ENCODE measurements at places on chromosomes 6 and 20.

DNA sequence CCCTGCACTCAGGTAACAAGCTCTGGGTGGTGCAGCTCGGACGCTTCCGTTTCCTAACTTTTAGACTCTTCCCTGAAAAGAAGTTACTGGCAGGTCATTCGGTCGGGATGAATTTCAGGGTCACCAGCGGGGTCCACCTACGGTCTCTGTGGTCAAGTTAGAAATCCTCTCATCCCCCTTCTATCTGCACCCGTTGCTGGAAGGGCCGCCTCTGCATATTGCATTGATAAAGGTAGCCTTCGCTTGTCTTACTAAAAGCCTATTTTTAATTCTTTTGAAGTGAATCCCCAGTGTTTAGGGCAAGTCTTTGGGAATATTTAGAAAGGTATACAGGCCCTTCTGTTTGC, 47.3 kb downstream of the LRRN4 start:
- no peak for DNase-seq

- no peak for DNase-seq
Observed at GRCh38 chr6:111793711-111794111, 79.5 kb downstream of the FYN start.

GRCh38 chr6:126701676-126702560, 362.0 kb downstream of the CENPW start:
- no peak for DNase-seq

GRCh38 chr6:131250122-131250521, 114.9 kb downstream of the AKAP7 start:
- no peak for DNase-seq

GRCh38 chr20:60653111-60653845, 598.8 kb upstream of the CDH4 start:
- DNase-seq: no peak

DNA sequence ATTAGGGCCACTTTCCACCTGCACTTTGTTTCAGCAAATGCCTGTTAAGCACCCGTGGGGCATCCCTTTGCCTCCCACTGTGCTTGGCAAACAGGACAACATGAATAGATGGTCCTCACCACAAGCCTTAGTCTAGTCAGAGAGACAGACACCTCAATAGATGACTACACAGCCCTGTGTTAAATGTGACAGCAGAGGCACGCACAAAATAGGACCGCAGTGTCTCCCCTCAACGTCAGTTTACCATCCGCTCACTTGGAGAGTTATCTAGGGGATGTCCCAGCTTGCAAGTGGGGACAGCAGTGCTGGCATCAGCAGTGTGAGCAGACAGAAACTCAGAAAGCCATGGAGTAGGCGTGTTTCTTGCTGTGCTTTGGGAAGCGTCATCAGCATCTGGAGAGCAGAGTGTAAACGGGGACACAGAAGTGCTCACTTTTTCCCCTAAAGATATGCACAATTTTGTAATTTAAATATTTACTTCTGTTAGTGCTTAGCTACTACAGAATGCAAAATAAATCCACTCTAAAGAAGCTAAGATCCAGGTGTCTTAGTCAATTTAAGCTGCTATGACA, 66.0 kb upstream of the TXNDC5 start:
- no peak for DNase-seq

DNA sequence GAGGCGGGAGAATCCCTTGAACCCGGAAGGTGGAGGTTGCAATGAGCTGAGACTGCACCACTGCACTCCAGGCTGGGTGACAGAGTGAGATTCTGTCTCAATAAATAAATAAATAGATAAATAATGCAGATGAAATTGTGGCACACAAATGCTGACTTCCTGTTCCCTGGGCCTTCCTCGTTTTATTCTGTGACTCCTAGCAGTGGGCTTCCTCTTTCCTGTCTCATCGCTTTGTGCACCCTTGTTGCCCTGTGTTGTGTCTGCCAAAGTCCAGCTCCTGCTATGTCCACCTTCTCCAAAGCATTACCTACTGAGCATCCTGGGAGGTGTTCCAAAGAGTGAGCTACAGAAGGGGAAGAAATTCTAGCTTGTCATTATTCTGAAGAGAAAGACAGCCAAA, 100.2 kb upstream of the TIAM2 start:
- no peak for DNase-seq

DNA sequence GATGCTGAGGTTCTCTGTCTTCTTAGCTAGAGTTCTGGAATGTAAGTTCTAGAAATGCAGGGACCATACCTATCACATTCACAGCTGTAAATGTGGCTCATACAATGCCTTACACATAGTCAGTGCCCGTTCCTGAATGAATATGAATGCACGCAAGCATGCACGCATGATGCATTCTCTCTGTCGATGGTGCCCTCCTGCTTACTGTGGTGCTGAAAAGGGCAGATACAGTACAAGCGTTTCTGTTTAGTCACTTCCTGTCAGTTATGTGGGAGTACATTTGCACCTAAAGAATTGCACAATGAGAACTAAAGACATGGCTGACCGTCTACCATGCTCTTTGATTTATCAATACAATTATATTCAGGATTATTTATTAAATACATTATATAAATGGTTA, 152.2 kb upstream of the SOX4 start:
- DNase-seq: no peak

DNA sequence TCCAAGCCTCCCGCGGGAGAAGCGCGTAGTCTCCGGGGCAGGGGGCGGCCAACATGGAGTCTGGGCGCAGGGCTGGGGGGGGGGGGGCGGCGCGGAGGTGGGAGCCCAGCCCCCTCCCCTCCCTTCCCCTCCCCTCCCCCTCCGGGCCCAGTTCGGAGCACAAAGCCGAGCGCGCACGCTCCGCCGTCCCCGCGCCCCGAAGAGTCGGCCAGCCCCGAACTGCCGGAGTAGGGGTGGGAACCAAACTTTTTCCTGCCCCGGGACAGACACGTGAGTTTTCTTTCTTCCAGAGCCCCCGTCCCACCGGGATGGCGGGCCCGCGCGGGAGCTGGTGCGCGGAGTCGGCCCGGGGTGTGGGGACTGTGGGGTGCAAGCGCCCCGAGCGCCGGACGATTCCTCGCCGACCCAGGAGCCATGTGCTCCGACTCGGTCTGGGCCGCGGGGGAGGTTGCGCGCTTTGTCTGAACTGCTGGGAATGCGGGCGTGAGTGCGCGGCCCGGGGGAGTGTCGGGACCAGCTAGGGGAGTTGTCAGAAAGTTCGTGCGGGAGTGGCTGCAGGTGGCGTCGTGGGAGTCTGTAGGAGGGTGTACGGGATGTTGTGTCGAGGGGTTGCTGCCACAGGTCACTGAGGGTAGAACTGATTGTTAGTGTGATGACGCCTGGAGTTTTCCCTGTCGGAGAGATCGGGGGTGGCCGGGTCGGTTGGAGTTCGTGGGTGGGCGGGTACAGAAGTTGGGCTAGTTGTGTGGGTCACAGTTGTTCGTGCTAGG, 1.2 kb downstream of the TGIF2 start:
- peak; percentile 11 for DNase-seq

DNA sequence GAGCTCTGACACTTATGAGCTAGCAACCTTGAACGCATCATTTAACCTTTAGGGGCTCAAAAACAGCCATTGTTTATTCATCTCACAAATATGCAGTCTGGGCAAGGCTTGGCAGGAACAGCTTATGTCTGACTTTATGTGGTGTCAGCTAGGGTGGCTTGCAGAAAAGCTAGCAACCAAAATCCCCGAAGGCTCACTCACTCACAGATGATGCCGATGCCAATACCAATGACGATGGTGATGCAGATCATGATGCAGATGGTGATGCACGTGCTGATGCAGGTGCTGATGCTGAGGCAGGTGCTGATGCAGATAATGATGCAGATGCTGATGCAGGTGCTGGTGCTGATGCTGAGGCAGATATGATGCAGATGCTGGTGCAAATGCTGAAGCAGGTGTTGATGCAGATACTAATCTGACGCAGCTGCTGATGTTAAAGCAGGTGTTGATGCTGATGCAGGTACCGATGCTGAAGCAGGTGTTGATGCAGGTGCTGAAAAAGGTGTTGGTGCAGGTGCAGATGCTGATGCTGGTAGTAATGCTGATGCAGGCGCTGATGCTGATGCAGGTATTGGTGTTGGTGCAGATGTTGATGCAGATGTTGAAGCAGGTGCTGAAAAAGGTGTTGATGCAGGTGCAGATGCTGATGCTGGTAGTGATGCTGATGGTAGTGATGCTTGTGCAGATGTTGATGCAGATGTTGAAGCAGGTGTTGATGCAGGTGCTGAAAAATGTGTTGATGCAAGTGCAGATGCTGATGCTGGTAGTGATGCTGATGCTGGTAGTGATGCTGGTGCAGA, 195.6 kb downstream of the NFATC2 start:
- no peak for DNase-seq

- DNase-seq: no peak
Observed at GRCh38 chr6:166419286-166419685, 36.5 kb upstream of the MPC1 start.

GRCh38 chr6:53588816-53589509, 44.1 kb upstream of the GCLC start:
- no peak for DNase-seq

DNA sequence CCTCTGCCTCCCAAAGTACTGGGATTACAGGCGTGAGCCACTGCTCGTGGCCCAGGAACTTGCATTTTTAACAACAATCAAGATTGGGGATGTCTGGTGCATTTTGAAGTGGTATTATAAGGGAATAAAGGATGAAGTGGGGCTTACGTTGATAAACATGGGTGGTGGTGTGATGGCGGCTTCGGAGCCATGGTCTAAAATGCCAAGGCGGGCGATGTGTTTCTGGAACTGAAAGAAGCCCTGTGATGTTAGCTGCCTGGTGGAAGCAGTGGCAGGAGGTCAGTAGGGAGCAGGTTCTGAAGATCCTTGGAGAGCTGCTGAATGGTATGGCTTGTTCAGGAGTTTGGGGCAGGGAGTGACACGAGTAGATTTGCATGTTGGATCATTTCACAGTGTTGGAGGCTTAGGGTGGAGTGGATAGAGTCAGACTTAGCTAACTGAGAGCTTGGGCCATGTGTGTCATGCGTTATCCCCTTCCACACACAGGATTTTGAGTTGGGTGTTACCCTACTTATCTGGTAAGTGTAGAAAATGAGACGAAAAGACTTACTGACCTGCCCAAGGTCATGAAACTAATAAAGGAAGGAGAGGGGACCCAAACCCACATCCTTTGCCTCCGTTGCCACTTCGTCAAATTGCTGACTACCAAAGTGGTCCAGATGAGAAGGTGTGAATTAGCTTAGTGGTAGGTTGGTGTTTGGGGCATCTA, 1.5 kb downstream of the NELFCD start:
- no peak for DNase-seq

DNA sequence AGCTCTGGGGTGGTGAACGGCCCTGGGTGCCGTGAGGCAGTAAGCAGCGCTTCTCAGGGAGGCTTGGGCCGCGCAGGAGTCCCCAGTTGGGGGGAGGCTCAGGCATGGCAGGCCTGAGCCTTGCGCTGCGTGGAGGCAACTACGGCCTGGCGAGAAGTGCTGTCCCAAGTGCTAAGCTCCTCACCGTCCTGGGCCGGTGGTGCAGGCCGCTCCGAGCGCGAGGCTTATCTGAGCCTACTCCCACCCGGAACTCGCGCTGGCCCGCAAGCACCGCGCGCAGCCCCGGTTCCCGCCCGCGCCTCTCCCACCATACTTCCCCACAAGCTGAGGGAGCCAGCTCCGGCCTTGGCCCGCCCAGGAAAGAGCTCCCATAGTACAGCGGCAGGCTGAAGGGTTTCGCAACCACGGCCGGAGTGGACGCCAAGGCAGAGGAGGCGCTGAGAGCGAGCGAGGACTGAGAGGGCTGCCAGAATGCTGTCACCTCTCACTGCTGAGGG, 1.8 kb upstream of the WRNIP1 start:
- DNase-seq: no peak

DNA sequence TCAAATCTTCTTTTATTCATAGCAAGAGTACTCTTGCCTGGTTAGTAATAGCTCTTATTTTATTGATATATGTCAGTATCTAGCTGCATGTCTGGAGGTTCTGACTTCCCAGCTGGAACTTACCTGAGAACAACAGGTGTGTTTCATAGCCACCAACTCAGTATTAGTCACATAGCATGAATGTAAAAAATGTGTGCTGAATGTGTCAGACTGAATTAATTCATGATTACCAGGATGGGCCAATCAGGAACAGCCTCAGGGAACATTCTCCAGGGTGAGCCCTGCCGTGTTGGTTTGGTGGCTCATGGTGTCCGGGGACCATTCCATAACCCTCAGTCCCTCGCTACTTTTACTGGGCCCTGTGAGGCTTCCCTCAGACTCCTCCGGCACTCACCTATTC, 99.7 kb downstream of the TULP4 start:
- DNase-seq: no peak

- no peak for DNase-seq
Observed at GRCh38 chr6:16505711-16506357, 255.4 kb downstream of the ATXN1 start.

GRCh38 chr6:109507490-109508072, 24.6 kb upstream of the ZBTB24 start:
- no peak for DNase-seq

DNA sequence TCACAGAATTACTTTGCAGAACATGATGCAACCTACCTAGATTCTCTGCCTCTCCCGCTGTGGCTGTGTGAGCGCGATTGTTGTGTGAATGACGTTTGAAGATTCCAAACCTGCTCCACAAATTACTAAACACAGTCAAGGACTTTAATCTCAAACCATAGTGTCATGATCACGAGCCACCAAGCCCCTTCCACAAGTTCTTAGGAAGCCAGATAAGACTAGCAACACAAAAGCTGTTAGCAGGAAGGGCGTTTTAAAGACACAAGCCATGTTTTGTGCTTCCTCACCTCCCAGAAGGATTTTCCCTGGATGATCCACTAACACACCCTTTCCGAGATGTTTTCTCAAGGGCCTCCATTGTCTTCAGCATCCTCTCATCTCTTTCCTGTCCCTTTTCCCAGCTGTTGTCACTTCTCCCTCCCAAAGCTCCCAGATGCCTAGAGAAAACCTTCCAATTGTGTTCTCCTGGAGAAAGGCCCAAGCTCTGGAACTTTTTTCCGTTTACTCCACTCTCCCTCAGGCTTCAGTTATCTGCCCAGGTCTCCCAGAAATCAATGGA, 12.8 kb downstream of the OPN5 start:
- no peak for DNase-seq

DNA sequence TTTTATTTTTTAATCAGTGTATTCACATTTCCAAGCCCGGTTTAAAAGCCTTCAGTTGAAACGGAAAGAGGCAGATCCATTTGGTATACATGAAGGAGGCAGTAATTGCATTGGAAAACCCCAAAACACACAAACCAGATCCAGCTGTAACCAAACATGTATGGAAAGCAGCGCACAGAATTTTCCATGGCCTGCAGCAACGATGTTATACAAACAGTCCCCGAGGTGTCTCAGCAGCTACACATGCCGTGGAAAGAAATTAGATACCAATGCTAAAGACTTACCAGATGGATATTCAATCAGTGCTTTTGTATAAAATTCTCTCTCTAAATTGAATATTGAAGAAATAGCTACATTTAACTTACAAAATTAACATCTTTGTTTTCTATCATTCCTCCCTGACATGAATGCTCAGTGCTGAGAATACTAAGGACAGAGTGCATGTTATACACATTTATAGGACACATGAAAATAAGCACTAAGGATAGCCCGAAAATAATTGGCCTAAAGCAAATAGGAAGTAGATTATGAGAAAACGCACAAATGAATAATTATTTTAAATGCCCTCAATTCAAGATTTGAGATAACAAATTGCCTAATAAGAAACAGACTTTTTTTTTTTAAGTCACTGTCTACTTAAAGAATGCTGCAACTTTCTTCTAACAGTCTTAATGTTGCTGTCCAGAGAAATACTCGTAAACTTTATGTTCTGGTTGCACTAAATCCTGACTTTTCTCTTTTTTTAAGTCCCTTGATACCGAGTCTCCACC, 713.1 kb downstream of the HDGFL1 start:
- no peak for DNase-seq
